Epithelial cell of proximal tubule (primary cell): ENCODE measurements at places on chromosomes 4 and X. TPM values are rescaled to one million over a fixed set of nuclear protein-coding genes. Genes with fewer than 3 reads are reported as not detected.

- no peak for DNase-seq
Measured at GRCh38 chrX:153635388-153635787, 11.6 kb upstream of the DUSP9 start.

The APELA gene
- not detected in 2 replicates for total RNA-seq

DNA sequence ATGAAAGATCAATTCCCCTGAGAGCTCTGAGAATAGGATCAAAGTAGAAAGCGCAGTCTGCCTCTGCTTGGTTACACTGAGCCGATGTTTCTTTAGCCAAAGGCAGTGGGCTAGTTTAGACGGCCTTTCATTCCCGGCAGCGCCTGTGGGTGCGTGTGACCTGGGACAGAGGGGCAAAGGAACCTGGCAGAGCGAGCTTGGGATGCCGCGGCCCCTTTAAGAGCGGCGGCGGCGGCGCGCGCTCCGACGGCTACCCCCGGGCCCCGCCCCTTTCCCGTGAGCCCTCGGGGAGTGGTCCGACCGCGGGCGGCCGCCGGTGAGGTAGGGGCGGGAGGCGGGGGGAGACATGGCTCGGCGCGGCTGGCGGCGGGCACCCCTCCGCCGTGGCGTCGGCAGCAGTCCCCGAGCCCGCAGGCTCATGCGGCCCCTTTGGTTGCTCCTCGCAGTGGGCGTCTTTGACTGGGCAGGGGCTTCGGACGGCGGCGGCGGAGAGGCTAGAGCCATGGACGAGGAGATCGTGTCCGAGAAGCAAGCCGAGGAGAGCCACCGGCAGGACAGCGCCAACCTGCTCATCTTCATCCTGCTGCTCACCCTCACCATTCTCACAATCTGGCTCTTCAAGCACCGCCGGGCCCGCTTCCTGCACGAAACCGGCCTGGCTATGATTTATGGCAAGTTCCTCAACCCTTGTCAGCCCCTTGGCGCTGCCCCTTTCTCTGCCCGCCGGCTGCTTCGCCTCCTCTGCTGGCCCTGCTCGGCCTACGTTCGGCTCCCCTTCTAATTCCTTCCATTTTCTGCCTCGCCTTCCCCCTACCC lies at the start of gene SLC9A6:
Gene SLC9A6 (plus strand): TSS at position 279 of the 816 bp plus-strand sequence. CDS start 224 bp downstream, at position 503.
- DNase-seq: no peak

DNA sequence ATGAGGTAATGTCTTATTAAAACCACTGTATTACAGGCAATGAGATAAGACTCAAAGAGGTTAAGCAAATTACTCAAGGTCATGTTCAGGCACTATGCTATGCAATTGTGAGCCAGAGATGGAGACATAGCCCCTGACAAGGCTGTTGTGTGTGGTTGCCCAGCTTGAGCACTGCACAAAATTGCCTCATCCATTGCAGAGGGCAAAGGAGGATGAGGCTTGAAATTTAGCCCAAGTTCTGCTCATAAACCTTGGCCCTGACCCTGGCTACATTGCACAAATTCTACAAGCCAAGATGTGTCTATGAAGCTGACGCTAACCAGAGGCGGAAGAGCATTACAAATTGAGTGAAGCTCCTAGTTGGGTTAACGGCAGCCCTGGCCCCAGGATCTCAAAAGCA lies 65.6 kb upstream of the PGM2 start:
- no peak for DNase-seq

DNA sequence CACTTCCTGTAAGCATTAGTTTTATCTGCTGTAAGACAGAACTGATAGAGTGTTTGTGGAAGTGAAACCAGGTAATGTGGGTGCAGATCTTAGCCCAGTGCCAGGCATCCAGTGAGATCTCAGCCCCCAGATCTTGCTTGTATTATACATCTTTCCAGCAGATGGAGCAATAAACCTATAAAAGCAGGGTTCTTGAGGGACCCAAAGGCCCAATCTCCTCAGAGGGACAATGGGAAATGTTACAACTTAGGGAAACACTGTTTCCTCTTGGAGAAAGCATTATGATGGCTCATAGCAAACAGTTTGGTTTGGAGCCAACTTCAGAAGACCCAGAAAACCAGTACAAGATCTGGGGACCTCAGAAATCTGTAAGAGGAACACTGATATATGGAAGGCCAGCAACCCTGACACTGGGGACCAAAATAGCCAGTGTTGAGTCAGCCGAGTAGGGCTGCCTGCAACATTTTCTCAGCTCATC lies 206.3 kb downstream of the SLC7A11 start:
- no peak for DNase-seq

The C4orf51 gene
- not detected in 2 replicates for total RNA-seq

DNA sequence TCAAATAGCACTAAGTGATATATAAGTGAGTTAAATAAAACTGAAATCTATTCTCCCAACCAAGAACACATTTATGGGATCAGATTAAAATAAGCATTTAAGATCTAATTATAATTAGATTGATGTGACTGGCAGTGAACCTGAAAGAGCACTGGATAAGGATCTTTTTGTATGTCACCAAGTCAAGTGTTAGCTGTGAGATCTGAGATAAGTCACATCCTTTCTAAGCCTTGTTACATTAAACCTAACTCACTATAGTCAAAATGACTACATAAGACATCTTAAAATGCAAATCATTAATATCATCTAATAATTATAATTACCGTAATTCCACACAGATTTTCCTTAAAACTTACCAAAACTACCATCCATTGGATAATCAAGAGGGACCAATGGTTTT lies 1.6 kb downstream of the CCNA2 start:
- no peak for DNase-seq

DNA sequence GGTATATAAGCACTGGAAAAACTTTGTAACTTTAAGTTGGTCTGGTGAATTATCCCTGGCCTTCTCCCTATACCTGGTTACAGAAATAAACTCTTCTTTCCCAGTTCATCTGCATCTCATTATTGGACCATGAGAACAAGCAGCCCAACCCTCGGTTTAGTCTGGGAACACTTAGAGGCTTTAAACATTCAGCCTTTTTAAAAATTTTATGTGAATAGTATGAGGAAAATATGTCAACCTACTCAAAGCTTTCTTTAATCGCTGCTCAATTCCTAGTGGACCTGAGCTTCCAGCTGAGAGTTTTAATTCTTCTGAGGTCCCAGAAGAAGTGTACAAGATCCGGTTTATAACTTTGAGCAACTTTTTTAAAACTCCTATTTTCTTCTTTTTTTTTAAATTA lies 358.6 kb upstream of the NOCT start:
- no peak for DNase-seq

DNA sequence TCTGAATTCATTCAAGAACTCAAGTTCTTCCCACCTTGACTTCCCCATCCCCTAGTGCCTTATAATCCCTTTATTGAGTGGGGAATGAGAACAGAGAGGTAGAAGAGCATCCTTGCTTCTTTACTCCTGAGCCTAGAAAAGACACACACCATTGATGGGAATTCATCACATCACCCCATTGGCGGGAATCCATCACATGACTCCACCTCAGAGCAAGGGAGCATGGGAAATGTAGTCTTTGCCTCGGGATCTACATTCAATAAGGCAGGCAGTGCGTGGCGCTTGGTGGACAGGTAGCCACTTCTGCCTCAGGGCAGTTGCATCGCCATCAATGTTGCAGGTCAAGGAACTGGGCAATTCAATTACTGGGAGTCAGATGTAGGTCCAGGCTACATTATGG lies 50.7 kb downstream of the MXRA5 start:
- DNase-seq: no peak

GRCh38 chr4:124409044-124409443 lies 303.5 kb downstream of the ANKRD50 start:
- DNase-seq: no peak

The DNAAF6 gene
- not detected in 2 replicates for total RNA-seq

The DKK2 gene
- 0.40 and 0.94 TPM in 2 replicates for total RNA-seq

DNA sequence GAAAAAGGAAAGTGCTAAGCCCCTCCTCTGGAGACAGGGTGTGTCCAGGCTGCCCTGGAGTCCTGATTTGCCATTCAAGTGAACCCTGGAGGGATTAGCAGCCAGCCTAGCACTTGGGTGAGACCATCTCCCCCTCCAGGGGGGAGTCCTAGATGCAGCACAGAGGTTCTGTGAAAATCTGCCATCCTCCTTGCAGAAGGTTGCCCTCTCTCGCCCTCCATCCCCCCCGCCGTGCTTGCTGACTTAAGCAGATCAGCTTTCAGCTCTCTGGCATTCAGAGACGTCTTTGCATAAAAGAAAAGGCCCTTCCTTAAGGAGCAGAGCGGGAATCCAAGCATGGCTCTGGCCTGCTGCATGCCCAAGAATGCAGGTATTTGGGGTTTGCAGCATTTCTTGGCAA lies 102.1 kb upstream of the SCML1 start:
- DNase-seq: no peak
